ENCODE measurements at places on chromosomes 6 and 20.

DNA sequence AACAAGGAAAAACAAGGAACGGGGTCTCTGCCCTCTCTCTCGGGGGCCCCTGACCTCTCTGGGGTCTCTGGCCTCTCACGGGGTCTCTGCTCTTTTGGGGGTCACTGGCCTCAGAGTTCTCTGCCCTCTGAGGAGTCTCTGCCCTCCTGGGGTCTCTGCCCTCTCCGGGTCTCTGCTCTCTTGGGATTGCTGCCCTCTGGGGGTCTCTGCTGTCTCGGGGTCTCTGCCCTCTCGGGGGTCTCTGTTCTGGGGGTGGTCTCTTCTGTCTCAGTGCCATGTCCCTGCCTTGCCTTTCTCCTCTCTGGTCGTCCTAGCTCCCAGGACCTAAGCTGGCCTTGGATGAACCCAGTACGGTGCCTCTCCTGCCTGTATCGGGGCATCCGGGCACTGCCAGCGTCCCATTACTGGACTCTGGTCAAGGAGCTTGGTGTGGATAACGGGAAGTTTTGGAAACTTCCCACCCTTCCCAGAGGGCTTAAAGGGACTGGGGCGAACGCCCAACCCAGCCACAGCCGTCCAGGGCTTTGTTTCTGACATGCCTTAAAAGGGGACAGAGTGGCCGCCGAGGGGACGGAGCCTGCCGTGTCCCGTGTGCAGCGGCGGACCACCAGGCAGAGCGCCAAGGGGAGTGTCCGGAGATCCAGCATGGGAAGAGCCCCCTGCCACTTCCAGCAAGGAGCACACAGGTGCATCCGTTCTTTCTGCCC is 24.7 kb upstream of the MRGBP start:
- no peak for DNase-seq

DNA sequence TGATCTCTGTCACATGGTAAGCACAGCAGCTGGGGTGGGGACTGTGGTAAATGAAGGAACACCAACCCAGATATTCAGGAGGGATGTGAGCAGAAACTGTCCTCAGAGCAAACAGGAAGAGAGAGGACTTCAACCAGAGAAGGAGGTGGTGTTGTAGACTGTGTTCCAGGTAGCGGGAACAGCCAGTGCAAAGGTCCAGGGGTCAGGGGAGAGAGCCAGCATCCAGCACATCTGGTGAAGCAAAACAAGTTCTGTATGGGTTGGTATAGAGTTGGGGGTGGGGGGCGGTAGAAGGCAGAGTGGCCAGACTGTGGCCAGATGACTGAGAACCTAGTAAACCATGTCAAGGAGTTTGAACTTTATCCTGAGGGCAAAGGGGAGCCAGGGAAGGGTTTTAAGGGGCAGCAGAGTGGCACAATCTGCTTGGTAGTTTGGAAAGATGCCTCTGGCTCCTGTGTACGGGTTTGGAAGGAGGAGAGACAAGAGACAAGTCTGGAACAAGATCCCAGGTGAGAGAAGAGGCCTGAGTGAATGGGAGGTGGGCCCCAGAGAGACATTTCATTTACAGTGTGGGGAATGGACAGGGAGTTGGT is 27.8 kb upstream of the TTPAL start:
- no peak for DNase-seq

DNA sequence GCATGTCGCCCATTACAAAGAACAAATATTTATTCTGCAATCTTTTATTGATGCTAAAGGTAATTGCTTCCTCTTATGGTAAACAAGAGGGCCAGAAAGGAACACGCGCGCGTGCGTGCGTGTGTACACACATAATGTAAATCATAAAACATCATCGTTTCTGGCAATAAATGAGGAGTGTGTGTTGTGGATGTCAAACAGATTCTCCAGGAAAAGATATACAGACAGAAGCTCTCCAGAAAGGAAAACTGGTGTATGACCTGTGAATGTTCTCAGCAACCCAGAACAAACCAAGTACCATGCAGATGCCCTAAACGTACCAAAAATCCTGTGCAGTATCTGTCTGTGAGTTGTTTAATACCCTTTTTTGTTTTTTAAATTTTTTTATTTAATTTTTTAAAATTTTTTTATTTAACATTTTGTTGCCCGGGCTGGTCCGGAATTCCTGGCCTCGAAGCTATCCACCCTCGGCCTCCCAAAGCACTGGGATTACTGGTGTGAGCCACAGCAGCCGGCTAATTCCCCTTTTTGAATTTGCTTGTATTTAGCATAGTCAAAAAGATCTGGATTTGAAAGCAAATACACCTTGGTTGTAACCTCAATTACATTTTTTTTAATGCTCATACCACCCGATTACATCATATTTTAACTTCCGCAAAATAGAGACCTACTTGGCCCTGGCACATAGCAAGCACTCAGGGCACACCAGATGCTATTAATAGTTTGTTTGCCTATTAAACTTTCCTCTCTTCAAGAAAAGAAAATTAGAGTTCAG is 909 bp upstream of the NUDT3 start:
- no peak for DNase-seq

GRCh38 chr20:37898233-37899104 is 4.5 kb upstream of the VSTM2L start:
- DNase-seq, result no peak

DNA sequence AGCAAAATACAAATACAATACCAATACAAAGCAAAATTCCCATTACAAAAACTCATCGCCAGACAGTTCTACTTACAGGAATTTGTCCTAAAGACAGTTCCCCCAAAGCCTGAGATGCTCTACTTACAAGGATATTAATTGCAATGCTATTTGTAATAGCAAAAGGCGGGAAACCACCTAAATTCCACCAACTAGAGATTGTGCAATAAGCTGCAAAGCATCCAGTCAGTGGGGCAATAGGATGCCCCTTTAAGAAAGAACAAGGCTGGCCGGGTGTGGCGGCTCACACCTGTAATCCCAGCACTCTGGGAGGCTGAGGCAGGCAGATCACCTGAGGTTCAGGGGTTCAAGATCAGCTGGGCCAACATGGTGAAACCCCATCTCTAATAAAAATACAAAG is 39.1 kb downstream of the FAM209B start:
- DNase-seq, result no peak

- DNase-seq, result no peak
Measured at GRCh38 chr6:140821196-140821595, 1311.5 kb upstream of the GJE1 start.

DNA sequence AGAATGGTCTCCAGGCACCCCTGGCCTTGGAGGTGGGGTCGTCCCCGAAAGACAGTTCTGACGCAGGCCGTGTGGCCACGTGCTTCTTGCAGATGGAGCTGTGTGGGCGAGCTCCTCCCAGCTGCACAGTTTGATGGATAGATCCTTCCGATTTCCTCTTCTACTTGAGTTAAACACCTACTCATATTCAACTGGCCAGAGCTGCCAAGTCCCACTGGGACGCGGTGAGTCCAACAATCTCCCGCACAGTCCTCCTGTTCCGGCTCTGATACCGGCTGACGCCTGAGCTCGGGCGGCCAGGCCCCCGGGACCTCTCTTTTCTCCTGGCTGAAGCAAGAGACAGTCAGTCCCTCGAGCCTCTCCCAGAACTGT is 57.9 kb upstream of the DACT2 start:
- no peak for DNase-seq

DNA sequence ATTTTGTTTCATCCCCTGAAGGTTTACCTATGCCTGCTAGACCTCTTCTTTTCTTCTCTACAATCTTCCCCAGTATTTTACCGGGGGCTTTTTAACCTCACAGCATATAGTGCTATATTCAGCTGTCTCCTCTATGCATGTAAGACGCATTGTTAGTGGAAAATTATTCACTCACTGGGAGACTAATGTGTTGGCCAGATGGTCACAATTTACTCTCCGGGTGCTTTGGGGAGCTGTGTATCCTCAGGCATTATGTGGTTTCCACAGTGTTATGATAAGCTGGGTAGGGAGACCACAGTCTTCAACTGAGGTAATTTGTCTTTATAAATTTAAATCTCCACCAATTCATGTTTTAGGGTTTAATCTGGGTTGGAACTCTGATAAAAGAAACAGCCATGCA is 553.8 kb upstream of the PTCHD4 start:
- DNase-seq, result no peak

- no peak for DNase-seq
Measured at GRCh38 chr20:2820896-2821869, 5.0 kb downstream of the TMEM239 start.

DNA sequence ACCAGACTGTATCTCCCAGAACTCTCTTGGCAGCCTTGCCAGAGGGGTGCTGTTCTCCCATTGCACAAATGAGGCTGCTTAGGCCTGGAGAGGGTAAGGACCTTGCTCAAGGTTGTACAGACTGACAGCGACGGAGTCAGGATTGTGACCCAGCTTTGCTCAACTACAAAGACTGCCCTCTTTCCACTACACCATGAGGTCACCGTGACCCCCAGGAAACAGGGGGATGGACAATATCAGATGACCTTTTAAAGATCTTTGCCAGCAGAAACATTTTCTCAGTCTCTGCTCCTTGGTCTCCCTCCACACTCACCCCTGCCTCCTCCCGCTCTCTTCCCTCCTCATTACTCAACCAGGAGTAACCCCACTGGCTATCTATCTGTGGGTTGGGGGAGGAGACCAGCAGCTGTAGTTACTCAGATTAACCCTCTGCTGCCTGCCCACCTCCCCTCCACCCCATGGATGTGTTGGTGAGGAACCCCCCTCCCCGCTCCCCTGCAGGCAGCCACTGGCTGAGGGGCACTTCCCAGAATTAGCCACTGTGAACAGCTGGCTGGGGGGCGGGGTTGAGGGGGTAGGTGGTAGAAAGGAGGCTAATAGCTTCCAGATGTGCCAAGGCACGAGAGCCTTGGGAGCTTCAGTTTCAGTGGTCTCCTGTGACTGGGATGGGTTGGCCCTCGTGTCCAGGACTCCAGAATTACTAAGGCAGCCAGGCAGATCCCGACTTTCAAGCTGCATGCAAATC is 26.9 kb upstream of the MRPS18A start:
- DNase-seq, result no peak

- DNase-seq, result no peak
Measured at GRCh38 chr6:33812669-33813068, 8.9 kb upstream of the MLN start.

DNA sequence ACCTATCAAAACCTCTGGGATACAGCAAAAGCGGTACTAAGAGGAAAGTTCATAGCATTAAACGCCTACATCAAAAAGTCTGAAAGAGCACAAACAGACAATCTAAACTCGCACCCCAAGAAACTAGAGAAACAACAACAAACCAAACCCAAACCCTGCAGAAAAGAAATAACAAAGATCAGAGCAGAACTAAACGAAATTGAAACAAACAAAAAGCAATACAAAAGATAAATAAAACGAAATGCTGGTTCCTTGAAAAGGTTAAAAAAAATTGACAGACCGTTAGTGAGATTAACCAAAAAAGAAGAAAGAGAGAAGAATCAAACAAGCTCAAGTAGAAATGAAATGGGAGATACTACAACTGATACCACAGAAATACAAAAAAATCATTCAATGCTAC is 302.3 kb downstream of the RNGTT start:
- no peak for DNase-seq

All from activated T-helper 9 cell treated with anti-CD3 and anti-CD28 coated beads, Interleukin-2, amount 50 U/mL, for 16 hours (primary cell).